ENCODE measurements at places on chromosomes 11 and 22. TPM values are rescaled to one million over a fixed set of nuclear protein-coding genes. Genes with fewer than 3 reads are reported as not detected.

DNA sequence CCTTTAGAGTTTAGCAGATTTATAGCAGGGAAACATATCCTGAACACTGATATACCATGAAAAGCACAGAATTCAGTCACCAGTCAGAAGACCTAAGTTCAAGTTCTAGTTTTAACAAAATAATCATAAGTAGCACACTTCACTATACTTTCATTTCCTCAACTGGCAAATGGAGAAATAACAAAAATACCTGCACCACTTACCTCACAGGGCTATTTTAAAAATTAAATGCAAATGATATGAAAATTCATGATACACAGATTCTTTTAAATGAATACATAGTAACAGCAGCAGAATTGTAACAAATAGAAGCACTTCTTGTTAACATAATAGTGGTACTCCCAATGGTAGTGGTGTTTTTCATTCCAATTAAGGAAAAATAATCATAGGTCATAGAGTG lies 139.0 kb downstream of the FCHSD2 start:
- DNase-seq, result no peak

DNA sequence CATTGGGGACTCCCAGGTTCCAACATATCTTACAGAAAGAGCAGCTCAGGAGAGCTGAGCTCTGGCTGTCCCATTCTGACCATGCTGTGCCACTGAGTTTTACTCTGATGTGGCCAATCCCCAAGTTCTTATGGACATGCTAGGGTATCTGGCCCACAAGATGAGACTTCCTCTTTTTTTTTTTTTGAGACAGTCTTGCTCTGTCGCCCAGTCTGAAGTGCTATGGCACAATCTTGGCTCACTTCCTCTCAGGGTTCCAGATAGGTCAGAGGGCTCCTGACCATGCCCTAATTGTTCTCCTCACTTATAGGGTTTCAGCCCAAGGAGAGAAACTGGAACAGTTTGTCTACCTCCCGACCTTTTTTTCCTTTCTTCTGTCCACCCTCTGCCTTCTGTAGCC lies 152.3 kb upstream of the CCDC90B start:
- no peak for DNase-seq

DNA sequence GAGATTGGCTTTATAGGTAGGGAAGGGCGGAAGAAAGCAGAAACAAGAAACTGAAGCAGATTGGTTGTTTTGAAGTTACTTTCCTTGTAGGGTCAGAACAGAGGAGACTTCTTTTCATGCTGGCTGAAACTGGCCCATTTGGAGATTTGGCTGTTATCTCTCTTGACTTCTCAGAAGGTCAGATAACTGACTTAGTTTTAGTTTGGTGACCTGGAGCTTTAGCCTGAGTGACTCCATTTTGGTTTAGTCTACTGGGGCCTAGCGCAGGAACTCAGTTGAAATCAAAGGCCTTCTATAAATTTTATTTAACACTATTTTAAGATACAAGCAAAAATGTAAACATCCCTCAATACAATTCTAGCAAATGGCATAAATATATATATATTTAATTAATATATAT lies 31.4 kb downstream of the CSTPP1 start:
- DNase-seq, result no peak

DNA sequence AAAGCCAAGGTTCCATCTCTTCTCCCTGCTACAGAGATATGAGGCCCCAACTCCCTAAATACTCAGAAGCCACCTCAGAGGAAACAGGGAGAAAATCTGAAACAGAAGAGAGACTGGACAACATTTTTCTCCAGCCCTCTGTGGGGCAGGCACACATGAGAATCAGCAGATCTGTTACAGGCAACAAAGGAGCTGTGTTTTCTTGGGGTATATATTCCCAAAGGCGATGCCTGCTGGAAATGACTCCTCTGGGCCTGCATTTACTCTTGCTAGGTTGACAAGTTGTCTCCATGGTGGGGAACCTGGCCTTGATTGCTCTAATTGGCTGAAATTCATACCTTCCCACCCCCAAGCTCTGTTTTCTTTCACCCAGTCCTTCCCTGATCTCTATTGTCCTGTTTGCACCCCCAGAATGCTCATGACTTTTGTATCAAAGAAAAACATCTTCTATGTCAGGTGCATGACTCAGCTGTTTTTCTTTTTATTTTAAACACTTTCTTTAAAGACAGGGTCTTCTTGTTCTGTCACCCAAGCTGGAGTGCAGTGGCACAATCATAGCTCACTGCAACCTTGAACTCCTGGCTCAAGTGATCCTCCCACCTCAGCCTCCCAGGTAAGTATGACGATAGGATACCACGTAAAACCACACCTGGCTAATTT lies 23.5 kb upstream of the P2RY6 start:
- no peak for DNase-seq

- DNase-seq, result no peak
Measured at GRCh38 chr11:19795082-19795481, 82.4 kb downstream of the NAV2 start.

DNA sequence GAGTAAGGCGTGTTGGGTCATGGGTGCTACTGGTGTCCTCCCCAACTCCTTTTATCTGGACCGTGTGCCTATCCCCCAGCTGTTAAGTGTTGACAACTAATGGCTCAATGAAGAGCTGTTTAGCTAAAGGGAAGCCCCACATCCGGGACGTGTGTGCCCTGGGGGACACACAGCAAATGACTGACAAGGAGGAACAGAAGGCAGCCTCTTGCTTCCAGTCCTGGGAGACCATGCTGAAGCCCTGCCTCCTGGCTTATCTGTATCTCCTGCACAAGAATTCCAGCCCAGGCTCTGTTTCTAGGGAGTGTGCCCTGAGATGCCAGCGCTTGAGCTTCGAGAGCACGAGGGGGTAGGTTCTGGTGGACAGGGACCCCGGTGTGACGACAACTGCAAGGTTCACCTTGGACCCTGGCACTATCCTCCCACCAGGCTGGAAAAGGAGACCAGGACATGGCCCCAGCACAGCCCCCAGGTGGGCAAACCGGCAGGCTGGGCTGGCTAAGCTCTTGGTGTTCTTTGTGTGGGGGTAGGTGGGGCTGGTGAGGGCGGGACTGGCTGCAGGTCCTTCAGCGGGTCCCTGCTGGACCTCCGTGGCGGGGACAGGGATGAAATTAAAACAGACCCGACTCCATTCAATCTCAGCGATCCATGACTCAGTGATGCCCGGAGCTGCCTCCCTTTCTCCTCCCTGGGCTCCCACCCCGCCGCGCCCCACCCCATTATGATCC lies 21.0 kb downstream of the ASCL2 start:
- no peak for DNase-seq

DNA sequence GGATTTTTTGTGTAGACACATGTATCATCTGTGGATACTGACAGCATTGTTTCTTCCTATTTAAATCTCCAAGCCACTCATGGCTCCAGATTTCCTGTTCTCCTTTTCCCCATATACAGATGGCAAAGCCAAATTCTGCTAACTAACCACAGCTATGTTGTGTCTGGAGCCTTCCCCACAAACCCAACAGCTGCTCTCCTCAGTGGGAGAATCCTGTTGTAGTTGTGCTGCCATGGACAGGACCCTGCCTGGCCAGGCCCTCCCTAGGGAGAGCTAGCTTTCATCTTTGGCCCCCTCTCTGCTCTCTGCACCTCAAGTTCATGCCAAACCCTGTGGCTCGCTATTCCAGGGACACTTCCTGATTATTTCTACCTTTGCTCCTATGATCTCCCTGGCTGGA lies 106.4 kb upstream of the CCDC90B start:
- no peak for DNase-seq

DNA sequence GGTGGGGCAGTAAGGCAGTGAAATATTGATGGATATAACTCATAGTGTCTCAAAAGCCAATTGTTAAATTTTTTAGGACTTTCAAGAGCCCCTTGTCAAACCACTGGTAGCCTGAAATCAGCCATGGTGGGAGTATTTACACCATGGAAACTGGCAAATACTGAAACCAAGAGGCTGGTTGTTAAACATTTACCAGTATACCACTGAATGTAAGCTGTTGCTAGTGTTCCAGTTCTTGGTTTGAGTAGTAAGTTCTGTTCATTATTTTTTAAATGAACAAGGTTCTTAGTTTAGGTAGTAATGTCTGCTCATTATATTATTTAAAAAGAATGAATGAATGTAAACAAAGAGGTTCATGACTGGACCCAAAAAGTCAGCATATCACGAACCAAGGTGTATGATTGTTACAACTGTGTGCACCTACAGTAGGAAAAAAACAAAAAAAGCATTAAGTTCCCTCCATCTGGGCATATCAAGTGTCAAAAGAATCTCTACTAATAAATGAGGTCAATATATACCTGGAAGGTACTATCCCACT lies 4.5 kb upstream of the EIF3F start:
- no peak for DNase-seq

- peak; percentile 40 for DNase-seq
Measured at GRCh38 chr11:61907871-61908729, 9.3 kb downstream of the RAB3IL1 start.

DNA sequence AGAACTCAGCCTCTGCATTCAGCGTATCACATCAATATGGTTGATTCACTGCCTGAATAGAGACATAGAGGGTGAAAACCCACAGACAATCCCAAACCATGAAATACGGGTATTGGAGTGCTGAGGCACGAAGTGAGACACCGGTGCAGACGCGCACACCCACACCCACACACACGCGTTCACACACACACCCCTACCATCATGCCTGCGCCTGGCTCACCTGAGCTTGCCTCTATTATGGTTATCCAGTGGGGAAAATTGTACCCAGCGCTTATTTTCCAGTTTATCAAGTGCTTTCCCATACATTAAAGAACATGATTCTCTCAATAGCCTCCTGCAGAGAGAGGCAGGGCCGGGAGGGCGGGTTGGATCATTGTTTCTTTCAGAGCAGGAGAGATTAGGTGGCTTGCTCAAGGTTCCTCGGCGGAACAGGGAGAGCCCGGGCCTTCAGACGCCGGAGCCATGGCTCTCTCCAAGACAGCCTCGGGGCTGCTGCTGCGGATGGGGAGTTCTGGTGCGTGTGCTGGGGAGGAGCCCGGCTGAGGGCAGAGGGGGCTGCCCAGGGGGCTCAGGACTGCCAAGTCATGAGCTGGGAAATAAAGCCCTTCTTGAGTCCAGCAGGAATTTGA lies 78.9 kb upstream of the THY1 start:
- DNase-seq, result no peak

DNA sequence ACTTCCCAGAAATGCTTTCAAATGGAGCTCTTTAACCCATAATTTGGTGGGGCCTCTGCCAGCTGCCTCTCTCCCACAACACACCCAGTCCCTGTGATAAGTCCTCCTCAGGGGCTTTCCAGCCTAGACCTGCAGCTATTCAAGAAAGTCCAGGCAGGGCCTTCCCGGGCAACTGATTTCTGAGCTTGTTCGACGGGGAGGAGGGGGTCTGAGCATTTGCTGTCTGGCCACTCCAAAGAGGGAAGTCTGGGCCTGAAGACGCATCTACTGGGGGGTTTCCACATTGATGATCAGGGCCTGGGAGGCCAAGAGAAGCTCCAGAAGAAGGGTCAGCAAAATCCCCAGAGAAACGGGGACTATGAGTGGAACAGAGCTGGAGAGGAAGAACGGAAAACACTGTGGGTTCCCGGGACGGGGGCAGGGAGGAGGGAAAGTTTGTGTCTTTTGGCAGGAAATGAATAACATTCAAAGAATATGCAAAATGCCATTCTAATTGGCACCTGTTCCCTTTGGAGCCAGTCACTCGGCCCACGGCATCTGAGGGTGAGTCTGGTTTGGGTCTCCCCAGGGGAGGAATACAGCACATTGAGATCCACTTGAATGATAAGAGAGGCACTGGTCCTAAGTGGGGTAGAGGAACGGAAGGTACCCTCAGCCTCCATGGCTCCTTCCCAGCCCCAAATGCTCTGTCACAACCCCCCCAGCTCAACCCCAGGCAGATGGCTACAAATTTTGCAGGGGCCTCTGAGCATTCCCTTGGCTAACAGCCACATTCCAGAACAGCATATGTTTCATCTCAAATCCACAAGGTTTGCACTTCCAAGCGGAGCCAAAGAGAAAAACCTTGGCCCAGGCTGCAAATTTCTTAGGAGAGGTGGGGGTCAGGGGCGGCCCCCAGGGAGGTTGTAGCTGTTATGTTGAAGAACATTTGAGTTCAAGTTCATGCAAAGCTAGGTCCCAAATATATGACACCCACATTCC lies 72.0 kb downstream of the RPUSD4 start:
- DNase-seq, result peak; percentile 79

DNA sequence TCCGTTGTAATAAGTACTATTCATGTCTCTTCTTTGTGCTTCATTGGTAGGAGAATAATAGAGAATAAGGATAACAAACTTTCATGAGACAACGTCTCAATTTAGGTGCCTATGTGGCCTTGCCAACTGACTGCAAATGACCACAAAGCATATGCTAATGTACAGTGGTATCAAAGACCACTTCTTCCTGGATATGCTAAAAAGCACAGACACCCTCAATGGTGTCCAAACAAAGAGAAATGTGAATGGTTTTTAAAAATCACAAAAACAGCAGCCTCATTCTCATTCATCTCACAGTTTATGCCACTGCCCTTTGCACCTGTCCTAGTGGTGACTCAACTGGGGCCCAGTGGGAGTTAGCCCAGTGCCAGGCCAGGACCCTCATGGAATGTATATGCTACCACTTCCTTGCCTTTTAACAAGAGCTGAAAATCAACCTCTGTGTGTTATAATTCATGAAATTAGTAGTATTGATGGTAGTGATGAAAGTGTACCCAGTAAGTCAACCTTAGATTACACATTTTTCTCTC lies 65.2 kb upstream of the MTMR2 start:
- DNase-seq, result no peak

PLAAT5 gene
- 1.6 TPM for total RNA-seq

EFCAB6 gene
- total RNA-seq, result 1.5 TPM

OR5D14 gene
- not detected for total RNA-seq

MAPK8IP2 gene
- total RNA-seq, result 0.26 TPM

Measured in aorta (tissue), 5 donors.